ENCODE measurements at places on chromosomes 7 and 10.

GRCh38 chr7:86942081-86942480 lies 117.4 kb downstream of the ELAPOR2 start:
- no peak for DNase-seq

GRCh38 chr10:84007482-84007881 lies 131.8 kb upstream of the GHITM start:
- DNase-seq, result no peak

DNA sequence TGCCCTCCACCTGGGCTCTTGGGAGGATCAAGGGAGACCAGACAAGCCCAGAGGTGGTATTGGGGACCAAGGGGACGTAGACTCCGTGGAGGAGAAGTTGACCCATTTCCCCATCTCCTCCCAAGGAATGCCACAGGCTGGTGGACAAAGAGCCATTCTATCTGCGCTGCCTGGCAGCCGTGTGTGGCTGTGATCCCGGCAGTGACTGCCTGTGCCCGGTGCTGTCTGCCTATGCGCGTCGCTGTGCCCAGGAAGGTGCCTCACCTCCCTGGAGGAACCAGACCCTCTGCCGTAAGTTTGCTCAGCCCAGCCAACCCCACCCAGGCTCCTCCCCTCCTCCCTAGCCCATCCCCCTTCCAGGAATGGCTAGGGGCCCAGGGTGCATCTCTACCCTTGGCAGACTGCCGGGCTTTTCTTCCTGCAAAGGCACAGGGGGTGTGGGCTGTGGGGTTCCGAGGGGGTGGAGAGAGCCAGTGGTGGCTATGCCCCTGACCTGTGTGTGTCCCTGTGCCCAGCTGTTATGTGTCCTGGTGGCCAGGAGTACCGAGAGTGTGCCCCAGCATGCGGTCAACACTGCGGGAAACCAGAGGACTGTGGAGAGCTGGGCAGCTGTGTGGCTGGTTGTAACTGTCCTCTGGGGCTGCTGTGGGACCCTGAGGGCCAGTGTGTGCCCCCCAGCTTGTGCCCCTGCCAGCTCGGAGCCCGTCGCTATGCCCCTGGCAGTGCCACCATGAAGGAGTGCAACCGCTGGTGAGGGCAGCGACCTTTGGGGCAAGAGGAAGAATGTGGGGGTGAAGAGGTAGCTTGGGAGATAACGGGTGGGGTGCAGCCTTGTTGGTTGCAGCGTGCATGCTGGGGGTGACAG lies 10.2 kb upstream of the ZNF467 start:
- no peak for DNase-seq

GRCh38 chr10:98569853-98570252 lies 123.1 kb upstream of the HPS1 start:
- no peak for DNase-seq
